ENCODE measurements at places on chromosomes 7 and 10.

- no peak for DNase-seq
Measured at GRCh38 chr7:122919643-122920181, 33.5 kb upstream of the CADPS2 start.

DNA sequence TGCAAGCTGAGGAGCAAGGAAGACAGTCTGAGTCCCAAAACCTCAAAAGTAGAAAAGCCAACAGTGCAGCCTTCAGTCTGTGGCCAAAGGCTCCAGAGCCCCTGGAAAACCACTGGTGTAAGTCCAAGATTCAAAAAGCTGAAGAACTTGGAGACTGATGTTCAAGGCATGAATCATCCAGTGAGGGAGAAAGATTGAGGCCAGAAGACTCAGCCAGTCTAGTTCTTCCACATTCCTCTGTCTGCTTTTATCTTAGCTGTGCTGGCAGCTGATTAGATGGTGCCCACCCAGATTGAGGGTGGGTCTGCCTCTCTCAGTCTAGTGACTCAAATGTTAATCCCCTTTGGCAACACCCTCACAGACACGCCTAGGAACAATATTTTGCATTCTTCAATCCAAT lies 20.1 kb upstream of the MDFIC start:
- DNase-seq, result no peak

DNA sequence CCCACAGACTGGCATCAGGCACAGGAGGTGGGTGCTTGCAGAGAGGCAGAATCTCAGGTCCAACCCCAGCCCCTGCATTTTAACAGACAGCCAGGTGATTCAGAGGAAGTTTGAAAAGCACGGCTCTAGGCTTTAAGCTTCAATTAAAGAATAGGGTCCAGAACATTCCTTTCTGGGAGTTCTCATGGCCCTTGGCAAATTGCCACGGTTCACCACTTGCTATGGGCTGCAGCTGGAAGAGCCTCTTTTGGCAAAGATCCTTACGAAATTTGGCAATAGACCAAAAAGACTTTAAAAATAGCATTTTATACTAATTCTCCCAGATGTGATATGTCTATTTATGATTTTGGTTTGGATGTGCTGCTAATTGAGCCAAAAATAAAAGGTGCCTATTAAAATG lies 148.1 kb downstream of the ITGA8 start:
- no peak for DNase-seq

DNA sequence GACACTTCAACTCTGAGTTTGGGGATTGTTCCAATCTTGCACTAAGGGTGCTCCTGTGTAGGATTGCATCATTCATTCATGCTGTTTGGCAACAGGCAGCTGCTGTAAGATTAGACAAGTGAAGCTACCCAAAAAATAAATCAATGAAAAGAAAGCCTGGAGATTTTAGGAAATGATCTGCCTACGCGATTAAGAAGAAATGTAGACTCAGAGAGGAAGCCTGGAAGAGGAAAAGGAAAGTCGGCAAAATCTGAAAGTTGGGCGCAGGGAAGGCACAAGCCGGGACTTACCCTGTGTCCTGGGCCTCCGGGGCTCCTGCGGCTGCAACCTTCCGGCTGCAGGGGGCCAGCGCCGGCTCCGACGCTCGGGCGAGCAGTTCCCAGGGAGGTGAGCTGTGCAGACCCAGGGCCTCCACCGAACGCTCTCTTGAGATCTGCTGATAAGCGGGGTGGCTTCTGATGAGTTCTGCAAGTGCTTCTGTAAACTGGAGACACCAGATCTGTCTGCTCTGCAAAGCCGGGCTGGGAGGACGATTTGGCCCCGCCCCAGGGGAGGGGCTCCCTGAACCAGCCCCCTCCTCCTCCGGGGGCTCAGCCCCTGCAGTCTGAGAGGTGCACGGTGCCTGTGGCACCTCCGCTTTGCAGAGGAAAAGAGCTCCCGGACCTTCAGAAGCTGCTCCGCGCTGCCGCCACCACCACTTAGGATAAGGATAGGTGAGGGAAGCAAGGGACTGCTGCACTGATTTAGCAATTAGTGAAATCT lies 17.4 kb downstream of the PSPH start:
- peak; percentile 53 for DNase-seq

DNA sequence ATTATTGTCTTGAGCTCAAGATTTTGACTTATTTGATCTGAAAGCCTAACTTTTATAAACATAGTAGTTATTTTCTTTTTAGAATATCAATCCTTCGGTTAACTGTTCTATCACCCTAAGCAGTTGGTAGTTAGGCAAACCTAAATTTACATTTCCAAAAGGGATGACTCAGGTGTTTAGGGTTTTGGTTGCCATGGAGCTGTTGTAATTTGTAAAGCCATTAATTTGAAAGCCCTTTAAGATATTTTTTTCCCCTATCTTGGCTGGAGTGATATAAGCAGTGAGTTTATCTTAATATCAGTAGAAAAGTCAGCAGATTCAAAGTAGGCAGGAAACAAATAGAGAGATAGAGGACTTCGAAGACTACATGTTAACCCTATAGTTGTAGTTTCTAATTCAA lies 1472.6 kb upstream of the CELF2 start:
- no peak for DNase-seq

- DNase-seq, result no peak
Measured at GRCh38 chr10:127945341-127945758, 38.4 kb downstream of the PTPRE start.

- DNase-seq, result no peak
Measured at GRCh38 chr10:88792661-88793060, 9.9 kb upstream of the LIPM start.

DNA sequence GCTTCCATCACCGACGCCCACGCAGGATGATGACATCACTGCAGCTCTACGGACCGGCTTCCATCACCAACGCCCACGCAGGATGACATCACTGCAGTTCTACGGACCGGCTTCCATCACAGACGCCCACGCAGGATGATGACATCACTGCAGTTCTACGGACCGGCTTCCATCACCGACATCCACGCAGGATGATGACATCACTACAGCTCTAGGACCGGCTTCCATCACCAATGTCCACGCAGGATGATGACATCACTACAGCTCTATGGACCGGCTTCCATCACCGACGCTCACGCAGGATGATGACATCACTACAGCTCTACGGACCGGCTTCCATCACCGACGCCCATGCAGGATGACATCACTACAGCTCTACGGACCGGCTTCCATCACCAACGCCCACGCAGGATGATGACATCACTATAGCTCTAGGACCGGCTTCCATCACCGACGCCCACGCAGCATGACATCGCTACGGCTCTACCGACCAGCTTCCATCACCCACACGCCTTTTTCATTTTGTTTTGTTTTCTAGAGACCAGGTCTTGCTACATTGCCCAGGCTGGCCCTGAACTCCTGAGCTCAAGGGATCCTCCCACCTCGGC lies 29.5 kb downstream of the GPER1 start:
- no peak for DNase-seq
